ENCODE measurements at places on chromosomes 11 and 22.

GRCh38 chr22:40249286-40249685 lies 71.6 kb downstream of the TNRC6B start:
- no peak for DNase-seq

- DNase-seq = no peak
Observed at GRCh38 chr11:24793479-24793878, 296.6 kb downstream of the LUZP2 start.

DNA sequence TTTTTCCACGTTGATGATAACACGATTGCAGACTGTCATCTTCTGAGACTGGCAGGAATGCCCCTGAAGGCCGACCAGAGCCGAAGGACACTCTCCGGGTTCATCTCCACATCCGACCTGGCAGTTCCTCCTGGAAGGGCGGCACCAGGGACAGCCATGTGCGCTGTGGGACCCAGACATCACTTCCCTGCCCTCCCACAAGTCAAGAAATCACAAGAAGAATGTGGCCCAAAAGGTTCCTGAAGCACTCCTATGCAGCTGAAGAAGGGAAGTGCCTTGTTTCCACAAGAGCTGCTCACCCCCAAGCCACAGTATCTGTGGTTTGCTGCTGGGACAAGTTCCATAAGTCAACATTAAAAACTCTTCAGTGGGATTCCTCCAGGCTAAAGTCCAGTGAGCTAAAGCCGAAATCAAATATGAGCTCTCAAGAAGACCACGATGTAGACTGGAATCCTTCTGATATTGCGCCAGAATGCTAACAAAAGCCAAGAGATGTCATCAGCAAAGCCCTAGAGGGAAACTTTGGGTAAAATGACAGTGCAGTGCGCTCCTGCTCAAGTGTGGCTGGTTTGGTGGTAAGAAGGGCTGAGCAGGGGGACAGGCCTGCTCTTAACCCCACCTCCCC lies 21.2 kb downstream of the PACSIN2 start:
- no peak for DNase-seq

DNA sequence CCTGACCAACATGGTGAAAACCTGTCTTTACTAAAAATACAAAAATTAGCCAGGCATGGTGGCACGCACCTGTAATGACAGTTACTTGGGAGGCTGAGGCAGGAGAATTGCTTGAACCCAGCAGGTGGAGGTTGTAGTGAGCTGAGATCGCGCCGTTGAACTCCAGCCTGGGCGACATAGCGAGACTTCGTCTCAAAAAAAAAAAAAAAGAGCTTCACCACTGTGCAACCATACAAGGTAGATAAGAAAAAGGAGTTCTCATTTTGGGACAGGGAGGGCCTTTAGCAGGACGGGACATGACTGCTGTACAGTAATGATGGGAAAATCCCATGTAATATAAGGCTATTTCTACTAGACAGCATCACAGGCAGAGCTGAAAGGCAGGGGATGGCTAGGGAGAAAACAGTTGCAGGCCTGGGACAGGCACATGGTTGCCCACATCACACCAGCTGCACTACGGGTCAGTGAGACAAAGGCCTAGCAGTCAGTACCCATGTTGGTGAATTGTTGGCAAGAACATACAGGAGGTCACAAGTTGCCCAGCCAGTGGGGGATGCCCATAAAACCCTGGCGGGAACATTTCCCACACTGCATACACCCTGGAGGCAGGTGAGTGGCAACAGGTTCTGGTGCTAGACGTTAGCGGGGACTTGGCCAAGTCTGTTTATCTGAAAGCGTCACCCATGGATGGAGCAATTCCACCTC lies 5.4 kb downstream of the TANGO2 start:
- no peak for DNase-seq

DNA sequence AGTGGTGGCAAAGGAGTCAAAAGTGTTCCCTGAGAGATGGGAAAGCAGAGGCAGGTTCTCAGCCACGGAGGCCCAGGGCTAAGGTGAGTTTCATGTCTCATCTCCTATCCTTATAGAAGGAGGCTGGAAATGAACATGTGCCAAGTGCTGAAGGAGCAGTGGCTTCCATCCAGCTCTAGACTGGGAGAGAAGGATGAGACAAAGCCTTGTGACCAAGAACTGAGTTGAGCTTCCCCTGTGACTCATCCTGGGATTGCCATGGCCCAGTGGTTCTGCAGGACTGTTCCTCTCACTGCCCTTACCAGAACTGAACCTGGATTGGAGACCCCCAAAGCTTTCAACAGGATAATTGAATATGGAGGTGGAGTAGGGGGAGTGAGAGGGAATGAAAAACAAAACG lies 16.7 kb upstream of the OR9Q1 start:
- DNase-seq = no peak

DNA sequence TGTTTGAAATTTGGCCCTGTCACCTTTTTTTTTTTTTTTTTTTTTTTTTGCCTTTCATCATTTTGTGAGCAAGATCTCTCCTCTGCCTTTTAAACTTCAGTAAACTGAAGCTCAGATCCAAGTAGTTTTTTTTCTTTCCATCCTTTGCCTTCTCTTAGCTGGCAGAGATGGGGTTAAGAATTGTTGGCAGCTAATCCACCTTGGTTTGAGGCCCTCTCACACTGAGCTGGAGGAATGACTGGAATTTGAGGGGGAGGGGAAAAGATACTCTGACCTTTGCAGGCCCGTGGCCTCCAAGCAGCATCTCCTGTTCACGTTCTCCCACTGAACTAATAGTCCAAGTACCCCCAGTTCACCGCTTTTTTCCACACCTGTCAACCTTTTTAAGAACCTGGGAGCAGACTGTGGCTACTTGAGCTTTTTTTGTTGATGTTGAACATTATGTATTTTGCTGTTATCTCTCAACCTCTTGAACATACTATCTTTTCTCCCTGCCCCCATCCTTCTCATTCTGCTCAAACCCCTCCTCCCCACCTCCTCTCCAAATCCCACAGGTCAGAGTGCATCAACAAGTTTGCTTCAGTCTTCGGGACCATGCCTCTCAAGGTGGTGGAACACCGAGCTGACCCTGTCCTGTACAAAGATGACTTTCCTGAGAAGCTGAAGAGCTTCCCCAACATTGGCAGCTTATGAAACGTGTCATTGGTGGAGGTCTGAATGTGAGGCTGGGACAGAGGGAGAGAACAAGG lies 66.2 kb downstream of the ALX4 start:
- no peak for DNase-seq

DNA sequence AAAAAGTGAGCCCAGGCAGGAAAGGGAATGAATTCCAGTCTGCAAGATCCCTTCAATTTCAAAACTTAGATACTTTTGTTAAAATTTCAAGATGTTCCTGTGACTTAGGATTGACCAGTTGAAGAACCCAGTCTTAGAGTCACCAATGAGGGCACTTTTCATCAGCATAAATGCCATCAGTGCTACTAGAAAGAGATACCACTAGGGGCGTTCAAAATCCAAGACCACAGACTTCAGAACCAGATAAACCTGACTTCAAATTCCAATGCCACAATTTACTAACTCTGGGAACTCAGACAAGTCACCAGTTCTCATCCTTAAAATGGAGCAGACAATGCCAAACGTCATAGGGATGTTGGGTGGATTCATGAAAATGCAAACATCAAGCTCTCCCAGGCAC lies 523.2 kb downstream of the BUD13 start:
- no peak for DNase-seq

DNA sequence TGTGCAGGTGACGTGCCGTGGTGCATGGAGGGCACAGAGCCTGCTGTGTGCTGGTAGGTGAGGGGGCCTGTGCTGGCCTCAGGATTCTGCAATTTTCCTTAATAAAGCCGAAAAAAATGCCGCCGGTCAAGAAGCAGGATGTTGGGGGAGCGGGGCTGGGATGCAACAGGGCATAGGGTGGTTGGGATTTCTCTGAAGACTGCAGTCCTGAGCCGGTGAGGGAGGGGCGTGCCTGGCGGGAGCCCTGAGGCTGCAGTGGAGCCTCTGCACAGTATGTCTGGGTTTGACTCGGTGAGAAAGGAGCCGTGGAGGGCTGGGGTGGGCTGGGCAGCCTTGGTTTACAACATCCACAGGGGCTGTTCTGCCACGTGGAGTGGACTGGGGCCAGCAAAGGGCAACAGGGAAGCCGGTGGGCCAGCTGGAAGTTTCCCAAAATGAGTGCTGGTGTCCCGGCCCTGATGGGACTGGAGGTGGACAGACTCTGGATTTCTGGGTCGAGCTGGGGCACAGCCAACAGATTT lies 1.3 kb downstream of the CDHR5 start:
- DNase-seq = no peak

GRCh38 chr11:82976786-82977185 lies 75.2 kb downstream of the DDIAS start:
- no peak for DNase-seq

GRCh38 chr11:77179681-77180080 lies 51.6 kb downstream of the MYO7A start:
- no peak for DNase-seq

- DNase-seq = no peak
Observed at GRCh38 chr22:31436132-31436531, 36.7 kb downstream of the DRG1 start.

- DNase-seq = no peak
Observed at GRCh38 chr11:126791446-126791845, 209.1 kb downstream of the KIRREL3 start.

DNA sequence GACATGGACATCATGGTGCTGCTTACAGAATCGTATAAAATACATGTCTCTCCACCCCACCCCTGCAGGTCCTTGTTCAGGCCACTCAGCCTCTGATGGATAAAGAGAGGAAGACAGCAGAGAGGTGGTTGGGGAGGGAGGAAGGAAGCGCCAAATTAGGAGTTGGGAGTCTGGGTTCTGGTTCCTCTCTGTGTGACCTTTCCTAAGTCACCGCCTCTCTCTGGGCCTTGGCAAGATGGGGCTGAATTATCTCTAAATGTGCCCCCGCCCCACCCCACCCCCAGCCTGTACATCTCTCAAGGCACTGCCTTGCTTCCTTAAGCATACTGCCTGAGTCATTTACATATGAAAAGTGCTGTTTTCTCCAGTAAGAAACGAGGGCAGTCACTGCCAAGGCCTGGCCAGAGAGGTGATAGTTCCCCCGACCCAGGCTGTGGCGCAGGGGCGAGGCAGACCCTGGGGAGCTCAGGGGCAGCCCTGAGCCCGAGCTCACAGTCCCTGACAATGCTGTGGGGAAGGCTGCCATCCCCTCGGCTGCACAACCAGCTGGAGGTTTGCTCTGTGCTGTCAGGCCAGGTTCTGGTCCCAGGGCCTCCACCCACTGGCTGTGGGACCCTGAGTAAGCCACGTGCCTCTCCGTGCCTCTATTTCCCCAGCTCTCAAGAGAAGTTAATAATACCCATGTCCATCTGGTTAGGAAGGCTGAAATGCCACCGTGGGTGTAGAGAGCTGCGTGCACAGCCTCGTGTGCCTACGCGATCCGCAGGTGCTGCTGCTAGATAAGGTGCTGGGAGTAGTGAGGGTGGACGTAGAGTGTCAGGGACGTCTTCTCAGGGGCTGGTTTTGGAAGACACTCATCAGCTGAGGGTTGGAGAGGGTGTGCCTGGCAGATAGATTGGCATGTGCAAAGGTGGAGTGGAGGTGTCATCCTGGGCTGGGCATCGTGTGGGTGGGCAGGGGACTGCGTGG lies 55.3 kb downstream of the CACNA1I start:
- DNase-seq = no peak

- DNase-seq = peak; percentile 74
Observed at GRCh38 chr11:65040847-65041622, at the start of gene SAC3D1. Gene SAC3D1, plus strand, starts transcription at chr11:65041210. Its CDS starts 83 bp downstream, at chr11:65041293.

DNA sequence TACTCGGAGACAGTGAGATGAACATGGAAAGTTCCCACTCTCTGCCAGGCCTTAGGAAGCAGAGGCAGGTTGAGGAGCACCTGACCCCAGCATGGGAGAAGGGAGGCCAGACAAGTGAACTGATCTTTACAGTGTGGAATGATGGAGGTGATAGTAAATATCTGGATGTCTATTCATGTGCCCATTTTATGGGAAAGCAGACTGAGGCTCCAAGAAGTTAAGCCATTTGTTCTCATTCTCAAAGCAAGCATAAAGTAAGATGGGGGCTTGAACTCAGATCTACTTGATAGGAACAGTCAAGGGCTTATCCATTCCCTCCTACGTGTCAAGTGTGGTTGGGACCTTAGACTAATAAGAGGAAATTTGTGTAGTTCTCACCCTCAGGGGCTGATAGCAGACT lies 461.5 kb downstream of the MN1 start:
- DNase-seq = no peak

GRCh38 chr22:45073064-45073463 lies 63.3 kb upstream of the PHF21B start:
- DNase-seq = no peak

DNA sequence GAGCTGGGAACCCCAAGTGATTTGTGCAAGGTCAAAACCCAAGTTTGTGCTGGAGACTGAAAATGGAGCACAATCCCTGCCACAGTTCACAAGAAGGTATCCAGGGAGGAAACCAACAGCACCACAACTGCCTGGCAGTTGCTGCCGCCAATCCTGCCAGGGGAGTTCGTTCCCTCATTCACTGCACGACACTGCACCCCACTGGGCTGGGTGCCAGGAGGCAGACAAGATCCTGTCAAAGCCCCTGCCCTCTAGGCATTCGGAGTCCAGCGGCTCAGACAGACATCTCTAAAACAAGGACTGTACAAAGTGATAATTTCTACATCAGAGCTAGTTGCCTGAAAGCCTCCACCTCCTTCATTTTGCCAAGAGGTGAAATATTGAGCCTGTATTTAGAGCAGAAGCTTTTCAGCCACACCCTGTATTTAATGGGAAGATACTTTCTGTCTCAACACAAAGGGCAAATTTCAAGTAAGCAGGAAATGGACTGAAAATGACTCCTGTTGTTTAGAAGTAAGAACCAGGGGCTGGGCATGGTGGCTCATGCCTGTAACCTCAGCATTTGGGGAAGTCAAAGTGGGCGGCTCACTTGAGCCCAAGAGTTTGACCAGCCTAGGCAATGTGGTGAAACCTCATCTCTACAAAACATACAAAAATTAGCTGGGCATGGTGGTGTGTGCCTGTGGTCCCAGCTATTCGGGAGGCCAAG lies 277.4 kb upstream of the NARS2 start:
- DNase-seq = no peak

DNA sequence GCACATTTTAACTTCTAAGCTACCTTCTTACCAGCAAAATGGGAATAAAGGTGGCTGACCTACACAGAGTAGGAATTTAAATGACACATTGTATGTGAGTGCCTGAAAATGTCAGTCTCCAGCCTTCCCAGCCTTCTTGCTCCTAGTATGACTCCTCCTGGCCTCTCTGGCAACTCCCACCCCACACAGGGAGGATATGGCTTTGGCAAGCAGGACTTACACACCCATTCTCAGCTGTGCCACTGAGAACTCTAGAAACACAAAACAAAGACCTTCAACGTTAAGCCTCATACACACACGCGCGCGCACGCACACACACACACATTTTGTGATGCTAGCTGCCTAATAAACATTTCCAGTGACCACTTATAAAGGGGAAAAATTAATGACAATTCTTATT lies 65.8 kb downstream of the PACSIN2 start:
- no peak for DNase-seq

Measured in effector CD4-positive, alpha-beta T cell (primary cell).